ENCODE measurements at places on chromosomes 7 and 10. TPM values are rescaled to one million over a fixed set of nuclear protein-coding genes. Genes with fewer than 3 reads are reported as not detected.

C1GALT1 gene
- total RNA-seq, result 50.7 TPM

SLC16A9 gene
- 0.10 TPM for total RNA-seq

CYP26C1 gene
- total RNA-seq, result 0.10 TPM

SP4 gene
- 38.2 TPM for total RNA-seq

KCND2 gene
- not detected for total RNA-seq

PRRT4 gene
- not detected for total RNA-seq

MRC1 gene
- total RNA-seq, result not detected

TAS2R3 gene
- 0.50 TPM for total RNA-seq

- H3K4me3 ChIP-seq, result peak overlapping the region; percentile 47
- H3K27ac ChIP-seq, result no peak overlapping the region
- DNase-seq, result peak; percentile 28
- H3K4me1 ChIP-seq, result peaks cover 5% of the 10 kb centered on the region
These were observed 276.9 kb upstream of the NEBL start for GRCh38 chr10:21173802-21174714.

GRCh38 chr7:125606671-125607070 lies 677.0 kb upstream of the POT1 start:
- no peaks in the 10 kb centered on the region for H3K4me1 ChIP-seq
- H3K36me3 ChIP-seq, result no peaks in the 10 kb centered on the region
- no peak overlapping the region for H3K27ac ChIP-seq
- H3K4me3 ChIP-seq, result no peak overlapping the region

DNA sequence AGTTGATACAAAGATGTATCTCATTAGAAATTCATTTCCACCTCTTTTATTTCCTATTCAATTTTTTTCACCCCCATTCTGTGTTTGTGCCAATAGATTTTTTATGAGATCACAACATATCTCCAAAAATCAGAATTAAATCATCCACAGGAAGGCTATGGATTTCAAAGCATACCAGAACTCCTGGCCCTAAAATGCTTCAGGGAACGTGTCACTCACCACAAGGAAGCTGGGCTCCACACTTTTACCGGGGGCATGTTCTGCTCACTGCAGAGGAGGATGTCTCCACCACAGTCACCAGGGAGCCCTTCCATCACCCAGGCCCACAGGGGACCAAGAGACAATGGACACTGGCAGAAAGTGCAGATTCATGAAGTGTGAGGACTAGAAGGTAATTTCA lies 456.8 kb downstream of the KCNMA1 start:
- H3K27me3 ChIP-seq, result peaks cover 4% of the 10 kb centered on the region
- no peak overlapping the region for H3K27ac ChIP-seq
- no peaks in the 10 kb centered on the region for H3K36me3 ChIP-seq
- no peaks in the 10 kb centered on the region for H3K4me1 ChIP-seq
- DNase-seq, result no peak

DNA sequence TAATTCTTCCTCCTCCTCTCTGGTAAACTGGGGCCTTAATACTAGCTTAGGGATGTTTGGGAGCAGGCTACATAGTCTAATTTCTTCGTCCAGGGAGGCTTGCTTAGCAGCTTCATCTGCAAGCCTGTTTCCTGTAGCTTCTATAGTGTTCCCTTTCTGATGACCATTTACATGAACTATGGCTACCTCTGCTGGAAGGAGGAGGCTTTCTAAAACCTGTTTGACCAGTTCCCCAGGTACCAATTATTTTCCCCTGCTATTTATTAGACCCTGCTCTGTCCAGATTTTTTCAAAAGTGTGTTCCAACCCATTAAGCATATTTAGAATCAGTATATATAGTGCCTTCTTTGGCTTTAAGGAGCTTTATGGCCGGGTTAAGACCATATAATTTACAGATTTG lies 38.8 kb upstream of the DNAH11 start:
- H3K36me3 ChIP-seq, result peaks cover 76% of the 10 kb centered on the region
- H3K4me1 ChIP-seq, result peaks cover 16% of the 10 kb centered on the region
- H3K27me3 ChIP-seq, result no peaks in the 10 kb centered on the region
- DNase-seq, result no peak

DNA sequence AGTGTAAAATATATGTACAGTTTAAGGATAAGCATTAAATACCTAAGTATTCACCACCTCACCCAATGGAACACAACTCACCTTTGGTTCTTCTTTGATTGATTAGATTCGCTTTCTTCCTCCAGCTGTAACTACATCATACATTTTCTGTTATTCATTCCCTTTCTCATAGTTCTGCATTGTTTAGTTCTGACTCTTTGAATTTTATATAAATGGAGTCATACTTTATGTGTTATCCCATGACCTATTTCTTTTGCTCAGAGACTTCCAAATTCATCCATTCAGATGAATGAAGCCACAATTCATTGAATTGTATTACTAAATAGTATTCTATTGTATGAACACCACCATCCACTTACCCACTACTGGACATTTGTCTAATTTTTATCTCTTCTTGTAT lies 12.3 kb downstream of the THNSL1 start:
- no peak for DNase-seq
- H3K4me1 ChIP-seq, result no peaks in the 10 kb centered on the region
- peaks cover 3% of the 10 kb centered on the region for H3K36me3 ChIP-seq
- no peak overlapping the region for H3K27ac ChIP-seq

- no peak overlapping the region for H3K27ac ChIP-seq
- H3K4me1 ChIP-seq, result peaks cover 3% of the 10 kb centered on the region
- H3K27me3 ChIP-seq, result peaks cover 20% of the 10 kb centered on the region
- H3K36me3 ChIP-seq, result no peaks in the 10 kb centered on the region
- no peak for DNase-seq
These were observed 64.9 kb downstream of the STEAP1B start for GRCh38 chr7:22435105-22435504.

GRCh38 chr7:149420006-149420405 lies 40.9 kb downstream of the ZNF777 start:
- peaks cover 9% of the 10 kb centered on the region for H3K4me1 ChIP-seq
- H3K27me3 ChIP-seq, result peaks cover 11% of the 10 kb centered on the region
- no peak for DNase-seq
- no peaks in the 10 kb centered on the region for H3K36me3 ChIP-seq

- H3K4me1 ChIP-seq, result peaks cover 9% of the 10 kb centered on the region
- no peaks in the 10 kb centered on the region for H3K36me3 ChIP-seq
- H3K27ac ChIP-seq, result no peak overlapping the region
- no peak overlapping the region for H3K4me3 ChIP-seq
- peaks cover 2% of the 10 kb centered on the region for H3K27me3 ChIP-seq
These were observed 75.7 kb downstream of the CDH23 start for GRCh38 chr10:71472466-71472865.

DNA sequence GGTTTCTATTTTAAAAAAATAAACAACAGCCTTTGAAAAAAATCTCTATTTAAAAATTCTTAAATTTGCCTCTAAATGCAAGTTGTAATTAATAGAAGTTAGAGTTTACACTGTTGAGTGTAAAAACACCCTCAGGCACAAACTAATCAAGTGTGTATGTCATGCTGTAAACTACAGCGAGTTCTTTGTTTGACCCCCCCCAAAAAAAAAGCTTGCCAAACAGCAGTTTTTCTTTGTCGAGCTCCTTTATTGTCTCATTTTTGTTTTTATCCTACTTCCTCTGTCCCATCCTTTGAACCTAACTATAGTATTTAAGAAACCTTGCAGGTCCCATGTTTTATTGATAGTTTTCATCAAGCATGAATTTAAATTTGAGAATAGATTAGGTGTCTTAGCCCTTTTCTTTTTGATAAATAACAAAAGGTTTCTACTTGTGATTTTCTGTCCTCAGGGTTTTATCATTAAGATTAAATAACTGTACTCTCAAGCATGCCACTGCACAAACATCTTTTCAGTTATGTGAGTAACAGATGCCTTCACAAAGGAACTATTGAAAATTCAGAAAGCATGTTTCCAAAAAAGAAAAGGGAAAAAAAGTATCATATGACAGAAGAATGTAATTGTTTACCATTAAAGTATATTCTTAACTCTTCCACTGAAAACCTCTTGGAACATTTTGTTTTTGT lies 176.0 kb downstream of the ARID5B start:
- peaks cover 72% of the 10 kb centered on the region for H3K4me1 ChIP-seq
- no peaks in the 10 kb centered on the region for H3K27me3 ChIP-seq
- peaks cover 82% of the 10 kb centered on the region for H3K36me3 ChIP-seq
- H3K4me3 ChIP-seq, result no peak overlapping the region
- DNase-seq, result no peak

GRCh38 chr7:11343818-11344413 lies 370.2 kb downstream of the PHF14 start:
- H3K27me3 ChIP-seq, result peaks cover 13% of the 10 kb centered on the region
- H3K27ac ChIP-seq, result no peak overlapping the region
- no peak for DNase-seq
- peaks cover 2% of the 10 kb centered on the region for H3K4me1 ChIP-seq
- H3K36me3 ChIP-seq, result no peaks in the 10 kb centered on the region

DNA sequence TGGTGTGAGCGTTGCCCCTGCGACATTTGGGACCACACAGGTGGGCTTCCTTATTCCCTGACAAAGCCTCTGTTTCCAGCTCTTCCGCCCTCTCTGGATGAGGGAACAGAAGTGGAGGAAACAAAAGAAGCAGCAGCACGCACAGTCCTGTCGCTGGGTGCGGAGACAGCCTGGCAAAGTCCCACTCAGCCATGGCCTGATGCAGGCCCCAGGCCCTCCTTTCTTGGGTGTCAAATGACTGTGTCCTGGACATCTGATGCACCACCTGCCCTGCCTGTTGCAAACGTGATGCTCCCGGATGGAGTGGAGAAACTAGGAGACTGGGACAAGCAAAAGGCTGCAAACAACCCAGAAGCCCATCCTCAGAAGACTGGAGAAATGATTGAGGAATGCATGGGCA lies 20.7 kb downstream of the ZMIZ2 start:
- DNase-seq, result no peak
- H3K27me3 ChIP-seq, result peaks cover under 1% of the 10 kb centered on the region
- peaks cover 40% of the 10 kb centered on the region for H3K4me1 ChIP-seq
- H3K27ac ChIP-seq, result peak overlapping the region; percentile 78
- no peak overlapping the region for H3K4me3 ChIP-seq
- peaks cover 33% of the 10 kb centered on the region for H3K36me3 ChIP-seq

DNA sequence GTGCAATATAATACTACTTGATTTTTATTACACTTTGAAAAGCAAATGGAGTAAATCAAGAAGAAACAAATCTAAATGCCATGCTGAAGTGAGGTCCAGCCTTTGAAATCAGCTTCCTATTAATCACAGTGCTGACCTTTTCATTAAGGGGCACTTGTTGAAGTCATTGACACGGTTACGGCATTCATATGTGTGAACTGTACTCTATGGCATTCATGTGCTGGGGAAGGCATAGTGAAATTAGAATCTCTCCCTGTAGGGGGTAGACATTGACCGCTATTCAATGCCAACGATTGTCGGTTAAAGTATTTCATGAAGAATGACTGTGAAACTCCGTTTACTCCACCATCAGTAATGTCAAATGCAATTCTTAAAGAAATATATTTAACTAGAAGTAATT lies 296.1 kb upstream of the SEMA3A start:
- H3K27me3 ChIP-seq, result no peaks in the 10 kb centered on the region
- no peak for DNase-seq
- no peak overlapping the region for H3K27ac ChIP-seq

DNA sequence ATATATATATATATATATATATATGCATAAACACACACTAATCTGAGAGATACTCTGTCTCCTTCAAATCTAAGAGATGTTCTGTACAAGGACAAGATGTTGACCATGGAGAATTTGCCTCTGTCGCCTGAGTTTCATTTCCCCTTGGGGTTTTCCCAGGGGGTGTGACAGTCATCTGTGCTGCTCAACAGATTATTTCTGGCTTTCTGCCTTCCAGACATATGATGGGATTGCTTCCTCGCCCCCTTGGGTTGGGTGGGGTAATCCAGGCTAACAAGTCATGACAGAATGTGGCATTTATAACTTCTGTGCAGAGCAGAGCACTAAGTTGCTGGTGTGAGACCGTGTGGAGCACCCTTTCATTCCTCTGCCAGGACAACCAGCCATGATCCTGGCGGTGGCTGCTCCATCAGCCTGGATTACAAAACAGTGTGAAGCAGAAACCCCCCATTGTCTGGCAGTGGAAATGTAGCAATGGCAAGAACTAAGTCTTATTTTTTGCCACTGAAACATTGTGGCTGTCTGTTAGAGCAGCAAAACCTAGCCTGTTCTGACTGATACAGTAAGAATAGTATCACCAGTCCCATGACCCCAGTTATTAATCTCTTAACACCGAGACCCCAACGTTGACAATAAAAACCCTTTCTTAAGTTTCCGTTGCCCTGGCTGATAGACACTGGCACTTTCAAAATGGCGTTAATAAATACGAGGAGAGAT lies 13.7 kb upstream of the USP6NL start:
- H3K36me3 ChIP-seq, result no peaks in the 10 kb centered on the region

GRCh38 chr7:29326864-29327263 lies 132.3 kb downstream of the CHN2 start:
- peaks cover 2% of the 10 kb centered on the region for H3K36me3 ChIP-seq
- no peaks in the 10 kb centered on the region for H3K27me3 ChIP-seq
- H3K4me3 ChIP-seq, result no peak overlapping the region
- no peak for DNase-seq
- H3K27ac ChIP-seq, result no peak overlapping the region

GRCh38 chr10:16828114-16828568 lies 10.9 kb upstream of the RSU1 start:
- no peak overlapping the region for H3K4me3 ChIP-seq
- H3K36me3 ChIP-seq, result no peaks in the 10 kb centered on the region
- peaks cover 9% of the 10 kb centered on the region for H3K4me1 ChIP-seq
- H3K27me3 ChIP-seq, result no peaks in the 10 kb centered on the region

GRCh38 chr10:23702977-23703414 lies 264.1 kb downstream of the OTUD1 start:
- H3K4me1 ChIP-seq, result peaks cover 4% of the 10 kb centered on the region
- H3K27ac ChIP-seq, result no peak overlapping the region
- H3K27me3 ChIP-seq, result peaks cover 13% of the 10 kb centered on the region
- DNase-seq, result peak; percentile 68

GRCh38 chr7:18684916-18685315 lies 189.4 kb downstream of the HDAC9 start:
- no peaks in the 10 kb centered on the region for H3K27me3 ChIP-seq
- H3K36me3 ChIP-seq, result no peaks in the 10 kb centered on the region
- H3K27ac ChIP-seq, result no peak overlapping the region
- no peak for DNase-seq
- no peak overlapping the region for H3K4me3 ChIP-seq

- H3K27ac ChIP-seq, result no peak overlapping the region
- H3K27me3 ChIP-seq, result no peaks in the 10 kb centered on the region
- no peaks in the 10 kb centered on the region for H3K36me3 ChIP-seq
- H3K4me3 ChIP-seq, result no peak overlapping the region
- DNase-seq, result no peak
These were observed 312.4 kb upstream of the CACNA2D1 start for GRCh38 chr7:82755705-82756551.

- H3K27ac ChIP-seq, result no peak overlapping the region
- H3K4me1 ChIP-seq, result no peaks in the 10 kb centered on the region
- H3K27me3 ChIP-seq, result no peaks in the 10 kb centered on the region
- no peak overlapping the region for H3K4me3 ChIP-seq
- no peaks in the 10 kb centered on the region for H3K36me3 ChIP-seq
These were observed 187.9 kb downstream of the BICC1 start for GRCh38 chr10:58700591-58700990.

- no peak overlapping the region for H3K27ac ChIP-seq
- peak overlapping the region; percentile 64 for H3K4me3 ChIP-seq
- H3K4me1 ChIP-seq, result peaks cover 14% of the 10 kb centered on the region
- no peak for DNase-seq
- no peaks in the 10 kb centered on the region for H3K36me3 ChIP-seq
These were observed 931 bp downstream of the PAPSS2 start for GRCh38 chr10:87660484-87661133.
